Mammary epithelial cell (primary cell): ENCODE measurements at places on chromosomes 11 and 22. TPM values are rescaled to one million over a fixed set of nuclear protein-coding genes. Genes with fewer than 3 reads are reported as not detected.

The ART5 gene
- polyA plus RNA-seq = not detected

The PRODH gene
- polyA plus RNA-seq = 0.75 TPM

The MAPK8IP2 gene
- 0.41 TPM for polyA plus RNA-seq

The SYT8 gene
- 57.2 TPM for polyA plus RNA-seq

The C22orf31 gene
- polyA plus RNA-seq = not detected

The SAA4 gene
- polyA plus RNA-seq = not detected

The NCF4 gene
- 0.36 TPM for polyA plus RNA-seq

The CCDC87 gene
- polyA plus RNA-seq = 0.22 TPM

The FGF19 gene
- 0.02 TPM for polyA plus RNA-seq

The NPAS4 gene
- not detected for polyA plus RNA-seq

The CDC42BPG gene
- polyA plus RNA-seq = 3.7 TPM

The FAU gene
- 428 TPM for polyA plus RNA-seq

The OR52E4 gene
- not detected for polyA plus RNA-seq

The NRGN gene
- 7.4 TPM for polyA plus RNA-seq

The MS4A1 gene
- polyA plus RNA-seq = not detected

The DCHS1 gene
- 0.05 TPM for polyA plus RNA-seq

The SEPTIN3 gene
- polyA plus RNA-seq = 0.70 TPM

The ARHGEF17 gene
- 12.1 TPM for polyA plus RNA-seq

The FOLR2 gene
- not detected for polyA plus RNA-seq

The OR8D4 gene
- not detected for polyA plus RNA-seq

The EXPH5 gene
- polyA plus RNA-seq = 2.8 TPM

The WNT11 gene
- polyA plus RNA-seq = not detected

The DLG2 gene
- 0.24 TPM for polyA plus RNA-seq

The BTG4 gene
- 0.23 TPM for polyA plus RNA-seq

The CNGA4 gene
- 0.06 TPM for polyA plus RNA-seq

The MS4A14 gene
- not detected for polyA plus RNA-seq

The NAP1L4 gene
- 106 TPM for polyA plus RNA-seq

The KCNE3 gene
- not detected for polyA plus RNA-seq

The DGAT2 gene
- 2.4 TPM for polyA plus RNA-seq

The FOXRED2 gene
- polyA plus RNA-seq = 4.4 TPM

The PHOX2A gene
- not detected for polyA plus RNA-seq

The YAP1 gene
- polyA plus RNA-seq = 124 TPM

The OR8G1 gene
- not detected for polyA plus RNA-seq

The POLD4 gene
- polyA plus RNA-seq = 86.3 TPM

The BATF2 gene
- polyA plus RNA-seq = 0.67 TPM

The FERMT3 gene
- 0.58 TPM for polyA plus RNA-seq

The DCDC1 gene
- 0.02 TPM for polyA plus RNA-seq

The SHISAL1 gene
- 2.9 TPM for polyA plus RNA-seq

The NLRP14 gene
- 0.02 TPM for polyA plus RNA-seq

The MUC5AC gene
- under 0.01 TPM for polyA plus RNA-seq

The GLB1L2 gene
- 4.8 TPM for polyA plus RNA-seq

The CBLIF gene
- polyA plus RNA-seq = not detected

The TSPAN32 gene
- polyA plus RNA-seq = not detected

The OR52H1 gene
- polyA plus RNA-seq = not detected
